Esophagus mucosa (tissue), 1 donor: ENCODE measurements at places on chromosomes 12 and 14.

DNA sequence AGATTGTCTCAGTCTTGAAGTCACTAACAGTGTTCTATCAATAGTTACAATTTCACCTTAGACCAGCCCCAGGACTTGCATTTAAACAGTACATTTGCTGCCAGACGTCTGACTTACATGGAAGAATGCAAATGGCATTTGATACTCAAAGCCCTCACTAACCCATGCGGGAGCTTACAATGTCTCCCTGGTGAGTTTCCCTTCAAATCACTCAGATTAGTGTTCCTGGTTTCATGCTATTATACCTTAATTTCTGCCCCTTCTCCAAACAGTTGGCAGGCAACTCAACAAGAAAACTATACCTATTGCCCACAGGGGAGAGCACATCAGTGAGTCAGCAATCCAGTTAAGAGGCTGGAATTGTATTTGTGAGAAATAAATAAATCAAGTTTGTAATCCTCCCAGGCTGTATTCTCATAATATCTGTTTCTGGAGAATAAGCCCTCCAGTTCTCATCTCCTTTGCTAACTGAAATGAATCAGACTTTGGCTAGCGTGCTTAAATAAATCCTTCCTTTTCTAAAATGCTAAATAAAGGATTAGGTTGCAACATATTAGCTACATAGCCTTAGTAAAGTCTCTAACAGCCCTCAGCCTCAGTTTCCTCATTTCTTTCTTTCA lies 23.7 kb downstream of the GSTZ1 start:
- peak; percentile 56 for ATAC-seq

DNA sequence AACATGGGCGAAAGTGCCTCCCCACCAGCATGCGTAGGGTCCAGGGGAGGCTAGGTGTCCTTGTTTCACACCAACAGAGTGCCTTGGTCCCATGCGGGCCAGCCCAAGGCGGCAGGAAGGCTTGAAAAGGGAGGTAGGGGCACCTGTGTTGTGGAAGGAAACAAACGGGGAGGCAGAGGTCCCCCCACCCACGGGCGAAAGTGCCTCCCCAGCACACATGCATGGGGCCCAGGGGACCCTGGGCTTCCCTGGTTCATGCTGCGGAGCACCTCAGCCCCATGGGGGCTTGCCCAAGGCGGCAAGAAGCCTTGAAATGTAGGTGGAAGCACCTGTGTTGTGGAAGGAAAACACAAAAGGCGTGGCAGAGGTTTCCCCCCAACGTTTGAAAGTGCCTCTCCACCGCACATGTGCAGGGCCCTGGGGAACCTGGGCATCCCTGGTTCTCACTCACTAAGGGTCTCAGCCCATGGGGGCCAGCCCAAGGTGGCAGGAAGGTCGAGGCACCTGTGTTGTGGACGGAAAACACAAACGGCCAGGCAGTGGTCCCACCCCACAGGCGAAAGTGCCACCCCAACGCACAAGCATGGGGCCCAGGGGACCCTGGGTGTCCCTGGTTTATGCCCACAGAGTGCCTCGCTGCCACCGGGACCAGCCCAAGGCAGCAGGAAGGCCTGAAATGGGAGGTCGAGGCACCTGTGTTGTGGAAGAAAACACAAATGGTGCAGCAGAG lies 374.7 kb downstream of the ALG10 start:
- no peak for ATAC-seq

DNA sequence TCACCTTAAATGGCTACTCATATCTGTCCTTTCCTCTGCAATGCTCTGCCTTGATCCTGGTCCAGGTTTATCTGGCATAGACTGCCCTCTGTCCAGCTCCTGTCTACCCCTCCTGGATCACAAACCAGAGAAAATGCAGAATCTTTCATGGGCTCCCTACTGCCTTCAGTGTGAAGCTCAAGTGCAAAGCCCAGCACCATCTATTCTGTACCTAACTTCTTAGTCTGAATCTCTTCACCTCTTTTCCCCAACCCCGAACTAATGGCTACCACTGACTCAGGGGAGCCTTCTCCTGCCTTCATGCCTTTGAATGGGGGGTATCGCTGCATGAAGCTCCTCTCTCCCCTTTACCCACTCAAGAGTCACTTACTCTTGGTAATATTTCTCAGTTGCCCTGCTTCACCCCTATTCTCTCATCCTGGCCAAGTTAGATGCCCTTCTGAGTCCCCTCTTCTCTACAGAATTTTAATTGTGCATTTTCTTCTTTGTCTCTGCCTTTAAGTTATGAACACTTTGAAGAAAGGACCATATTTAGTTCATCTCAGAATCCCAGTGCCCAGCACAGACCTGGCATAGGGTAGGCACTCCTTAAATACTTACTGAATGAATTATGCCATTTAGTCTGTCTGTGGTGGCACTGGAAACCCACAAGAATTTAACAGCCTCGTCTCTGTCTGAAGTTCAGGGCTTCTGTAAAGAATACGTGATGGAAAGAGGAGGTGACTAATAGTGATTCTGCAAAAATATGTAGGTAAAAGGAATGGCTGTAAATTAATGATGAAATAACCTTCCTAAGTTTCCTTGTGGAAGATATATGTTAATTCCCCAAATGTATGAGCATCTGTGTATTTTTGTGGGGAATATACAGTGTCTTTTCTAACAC lies 191.3 kb upstream of the AMIGO2 start:
- peak; percentile 13 for ATAC-seq

GRCh38 chr14:92033906-92034687 lies 5.8 kb downstream of the TRIP11 start:
- ATAC-seq, result no peak

DNA sequence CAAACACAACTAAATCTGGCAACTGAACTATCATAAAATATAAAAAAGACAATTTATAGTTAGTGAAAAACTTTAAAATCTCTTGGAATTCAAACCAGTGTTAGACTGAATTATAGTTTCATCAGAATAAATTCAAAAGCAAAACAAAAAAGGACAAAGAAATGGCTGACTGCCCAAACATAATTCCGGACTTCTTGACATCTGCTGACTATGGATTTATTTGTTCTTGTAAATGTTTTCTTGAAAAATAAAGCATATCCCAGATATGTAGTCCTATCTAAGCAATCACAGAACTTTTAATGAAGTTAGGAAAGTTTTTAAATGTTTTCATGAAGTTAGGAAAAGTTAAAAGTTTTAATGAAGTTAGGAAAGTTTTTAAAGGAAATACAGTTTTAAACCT lies 45.8 kb upstream of the CNTN1 start:
- no peak for ATAC-seq

DNA sequence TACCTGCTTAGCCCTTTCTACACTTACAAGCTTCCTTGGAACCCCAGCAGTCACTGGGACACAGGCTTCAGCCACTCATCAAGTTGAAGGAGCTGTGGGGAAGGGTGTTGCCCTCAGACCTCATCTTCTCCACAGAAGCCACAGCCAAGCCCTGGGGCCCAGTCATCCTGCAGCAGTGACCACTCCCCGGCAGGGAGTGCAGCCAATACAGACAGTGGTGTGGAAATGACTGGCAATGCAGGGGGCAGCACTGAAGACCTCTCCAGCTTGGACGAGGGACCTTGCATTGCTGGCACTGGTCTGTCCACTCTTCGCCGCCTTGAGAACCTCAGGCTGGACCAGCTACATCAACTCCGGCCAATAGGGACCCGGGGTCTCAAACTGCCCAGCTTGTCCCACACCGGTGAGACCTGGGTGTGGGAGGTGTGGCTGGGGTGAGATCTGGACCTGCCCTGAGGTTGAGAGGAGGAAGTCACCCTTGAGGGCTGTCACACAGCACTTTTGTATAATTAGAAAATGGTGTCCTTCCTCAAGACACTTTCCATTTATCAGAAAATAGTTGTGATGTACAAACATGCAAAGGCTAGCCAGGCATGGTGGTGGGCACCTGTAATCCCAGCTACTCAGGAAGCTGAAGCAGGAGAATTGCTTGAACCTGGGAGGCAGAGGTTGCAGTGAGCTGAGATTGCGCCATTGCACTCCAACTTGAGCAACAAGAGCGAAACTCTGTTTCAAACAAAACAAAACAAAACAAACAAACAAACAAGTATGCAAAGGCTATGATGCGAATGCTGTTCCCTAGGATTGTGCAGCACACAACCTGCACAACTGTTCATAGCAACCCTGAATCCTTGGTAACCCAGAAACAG lies 9.9 kb downstream of the GLI1 start:
- no peak for ATAC-seq

DNA sequence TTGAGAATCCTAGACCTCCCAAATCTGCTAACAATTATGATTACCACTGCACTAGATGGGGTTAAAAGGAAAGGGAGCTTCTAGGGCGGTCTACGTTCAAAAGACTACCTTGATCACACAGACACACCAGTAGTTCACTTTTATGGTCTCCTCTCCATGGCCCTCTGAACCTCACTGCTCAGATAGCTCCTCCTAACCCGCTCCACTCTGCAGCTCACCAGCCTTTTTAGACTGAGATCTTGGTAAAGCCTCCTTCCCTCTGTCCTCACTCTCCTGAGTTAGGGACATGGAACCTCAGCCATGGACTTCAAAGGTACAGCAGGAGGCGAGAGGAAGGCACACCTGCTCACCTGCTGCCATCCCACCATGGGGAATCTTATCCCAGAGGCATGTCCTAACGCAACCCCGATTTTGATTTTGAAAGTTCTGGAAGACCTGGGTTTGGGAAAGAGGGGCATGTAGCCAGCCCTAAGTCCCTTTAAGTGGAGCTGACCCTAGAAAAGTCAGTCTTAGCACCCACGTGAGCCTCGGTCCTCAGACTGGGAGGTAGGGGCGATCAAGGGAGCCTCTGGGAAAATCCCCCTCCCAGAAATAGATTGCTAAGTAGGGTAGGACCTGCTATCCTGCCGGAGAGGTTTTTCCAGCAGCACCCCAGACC lies 1.3 kb downstream of the ZNF219 start:
- no peak for ATAC-seq

GRCh38 chr12:3087758-3088650 lies 10.8 kb downstream of the TSPAN9 start:
- ATAC-seq, result peak; percentile 58

DNA sequence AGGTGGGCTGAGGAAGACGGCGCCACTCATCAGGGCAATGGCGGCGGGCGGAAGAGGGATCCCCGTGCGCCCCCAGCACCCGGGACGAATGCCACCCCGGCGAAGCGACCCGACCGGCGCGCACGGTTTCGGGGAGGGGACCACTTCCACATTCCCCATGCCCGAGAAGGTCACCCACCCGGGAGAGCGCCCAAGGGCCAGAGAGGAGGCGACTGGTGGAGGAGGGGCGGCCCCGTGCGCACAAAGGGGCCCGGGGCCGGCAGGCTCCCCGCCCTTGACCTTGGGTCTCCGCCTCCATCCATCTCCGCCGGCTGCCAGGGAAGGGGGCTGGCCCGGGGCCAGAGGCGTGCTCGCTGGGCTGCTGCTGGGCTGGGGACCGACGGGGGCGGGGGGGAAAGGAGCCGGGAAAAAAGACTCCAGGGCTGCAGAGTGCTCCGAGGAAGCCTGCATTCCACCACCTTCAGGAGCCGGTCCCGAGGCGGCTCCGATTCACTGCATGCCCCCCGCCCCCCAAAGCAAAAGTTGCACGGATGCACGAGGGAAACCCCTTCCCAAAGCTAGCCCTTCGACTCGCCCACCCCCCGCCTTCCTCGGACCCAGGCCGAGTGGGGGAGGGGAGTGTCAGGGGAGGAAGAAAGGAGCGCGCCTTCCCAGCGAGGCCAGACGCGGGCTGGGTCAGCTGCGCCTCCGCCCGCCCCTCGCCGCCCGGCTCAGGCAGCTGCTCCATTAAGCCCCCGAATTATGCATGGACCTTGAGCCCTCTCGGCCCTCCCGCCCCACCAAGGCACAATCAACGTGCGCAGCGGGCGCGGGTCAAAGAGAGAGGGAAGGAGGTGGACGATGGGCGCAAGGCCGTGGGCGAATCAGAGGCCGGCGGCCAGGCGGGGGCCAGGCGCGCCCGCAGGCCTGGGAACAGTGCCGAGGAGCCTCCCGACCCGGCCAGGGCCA lies 26.2 kb downstream of the BCL11B start:
- no peak for ATAC-seq

- no peak for ATAC-seq
Observed at GRCh38 chr14:32657081-32657480, 281.6 kb upstream of the NPAS3 start.

DNA sequence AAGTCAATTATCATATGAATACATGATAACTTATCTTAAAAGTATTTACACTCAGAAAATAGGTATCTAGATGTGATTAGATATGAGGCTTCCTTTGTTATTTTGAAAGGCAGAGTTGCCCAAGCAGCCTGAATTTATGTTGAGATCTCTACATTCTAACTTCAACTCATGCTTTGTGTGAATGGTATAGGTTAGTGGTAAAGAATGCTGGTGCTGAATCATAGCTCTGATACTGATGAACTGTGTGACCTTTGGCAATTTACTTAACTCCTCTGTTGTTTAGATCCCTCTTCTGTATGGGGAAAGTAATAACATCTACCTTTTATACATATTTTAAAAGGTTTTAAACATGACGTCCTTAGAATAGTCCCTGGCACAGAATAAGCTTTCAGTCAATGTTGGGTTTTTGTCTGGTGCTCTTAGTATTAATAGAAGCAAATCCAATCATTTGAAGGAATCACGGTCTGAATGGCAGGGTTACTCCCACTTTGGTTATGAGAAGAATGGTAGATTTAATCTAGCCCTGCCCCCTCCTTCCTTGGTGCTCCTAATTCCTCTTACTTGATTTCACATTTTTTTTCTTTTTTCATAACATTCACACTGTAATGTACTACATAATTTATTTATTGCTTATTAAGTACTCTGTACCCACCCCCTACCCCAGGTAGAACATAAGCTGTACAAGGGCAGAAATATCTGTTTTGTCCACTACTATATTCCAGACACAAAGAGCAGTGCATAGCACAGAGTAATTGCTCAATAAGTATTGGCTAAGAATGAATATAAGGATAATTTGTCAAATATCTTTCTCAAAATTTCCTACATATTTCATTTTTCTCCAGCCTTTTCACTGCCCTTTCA lies 203.3 kb upstream of the KRR1 start:
- ATAC-seq, result peak; percentile 63

- peak; percentile 31 for ATAC-seq
Observed at GRCh38 chr12:82486524-82487235, 128.4 kb downstream of the METTL25 start.

- ATAC-seq, result peak; percentile 68
Observed at GRCh38 chr12:66352197-66352596, 49.9 kb downstream of the HELB start.

DNA sequence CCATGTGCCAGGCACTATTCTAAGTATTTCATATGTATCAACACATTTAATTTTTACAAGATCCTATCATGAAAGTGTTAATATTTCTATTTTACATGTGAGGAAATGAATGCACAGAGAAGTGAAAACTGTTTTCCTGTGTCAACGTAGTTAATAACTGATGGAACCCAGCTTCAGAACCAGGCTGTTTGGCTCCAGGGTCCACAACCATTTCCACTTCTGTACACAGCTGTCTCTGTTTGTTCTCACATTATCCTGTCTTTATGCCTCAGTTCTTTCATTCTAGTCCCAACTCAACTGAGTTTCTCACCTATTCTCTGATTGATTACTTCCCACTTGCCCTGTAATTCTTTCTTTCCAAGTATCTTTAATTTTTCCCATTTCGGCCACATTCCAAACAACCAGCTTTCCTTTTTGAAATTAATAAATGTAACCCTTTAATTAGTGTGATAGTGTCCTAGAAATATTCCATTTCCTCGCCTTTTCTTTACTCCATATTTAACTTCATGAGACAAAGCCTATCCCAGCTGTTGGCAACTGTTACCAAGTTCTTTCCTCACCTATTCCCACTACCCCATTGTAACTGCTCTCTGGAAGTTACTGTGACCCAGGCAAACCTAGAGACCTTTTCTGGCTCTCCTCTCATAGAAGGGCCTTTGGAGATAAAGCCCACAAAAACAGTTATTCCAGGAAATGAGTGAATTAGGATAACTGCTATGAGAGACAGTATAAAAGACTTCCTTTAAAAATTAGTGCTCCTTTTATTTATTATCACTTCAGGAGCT lies 218.7 kb downstream of the RASSF9 start:
- no peak for ATAC-seq

GRCh38 chr12:78361683-78362082 lies 502.9 kb upstream of the SYT1 start:
- ATAC-seq, result no peak
